Uterus (tissue), 4 donors: ENCODE measurements at places on chromosomes 5 and 9. TPM values are rescaled to one million over a fixed set of nuclear protein-coding genes. Genes with fewer than 3 reads are reported as not detected.

The GABBR2 gene
- 0.62 TPM for total RNA-seq

The SERINC5 gene
- 54.5 TPM for total RNA-seq

The PCDHB7 gene
- 0.51 TPM for total RNA-seq

GRCh38 chr5:81303563-81303962, 2.2 kb downstream of the ZCCHC9 start:
- H3K4me3 ChIP-seq = no peak overlapping the region
- H3K36me3 ChIP-seq = no peaks in the 10 kb centered on the region
- H3K4me1 ChIP-seq = no peaks in the 10 kb centered on the region

DNA sequence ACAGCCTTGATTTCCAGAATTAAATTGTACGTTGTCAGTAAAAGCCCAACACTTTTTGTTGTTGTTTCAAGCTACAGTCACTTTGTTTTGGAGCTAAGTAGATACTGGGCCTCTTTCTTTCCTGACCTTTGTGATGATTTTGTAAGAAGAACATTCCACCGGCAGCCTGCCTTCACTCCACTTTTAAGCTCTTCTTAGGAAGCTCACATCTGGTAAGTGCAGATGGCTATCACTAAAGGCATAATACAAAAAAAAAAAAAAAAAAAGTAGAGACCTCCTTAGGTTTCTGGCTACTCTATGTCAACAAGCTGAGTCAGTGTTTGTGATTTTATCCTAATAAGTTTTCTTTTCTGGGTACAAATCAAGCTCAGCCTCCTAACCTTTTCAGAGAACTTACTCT, 1922.1 kb upstream of the WWC1 start:
- DNase-seq = no peak
- H3K4me3 ChIP-seq = no peak overlapping the region
- H3K36me3 ChIP-seq = no peaks in the 10 kb centered on the region
- no peaks in the 10 kb centered on the region for H3K4me1 ChIP-seq
- no peaks in the 10 kb centered on the region for H3K27me3 ChIP-seq

DNA sequence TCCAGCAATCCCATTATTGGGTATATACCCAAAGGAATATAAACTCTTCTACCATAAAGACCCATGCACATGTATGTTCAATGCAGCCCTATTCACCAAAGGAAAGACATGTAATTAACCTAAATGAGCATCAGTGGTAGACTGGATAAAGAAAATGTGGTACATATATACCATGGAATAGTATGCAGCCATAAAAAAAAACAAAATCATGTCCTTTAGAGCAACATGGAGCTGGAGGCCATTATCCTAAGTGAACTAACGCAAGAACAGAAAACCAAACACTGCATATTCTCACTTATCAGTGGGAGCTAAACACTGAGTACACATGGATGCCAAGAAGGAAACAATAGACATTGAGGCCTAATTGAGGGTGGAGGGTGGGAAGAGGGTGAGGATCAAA, 27.8 kb downstream of the DTWD2 start:
- H3K36me3 ChIP-seq = no peaks in the 10 kb centered on the region
- H3K4me3 ChIP-seq = no peak overlapping the region
- no peak overlapping the region for H3K27ac ChIP-seq
- no peaks in the 10 kb centered on the region for H3K4me1 ChIP-seq

GRCh38 chr9:26516773-26517343, 375.7 kb downstream of the CAAP1 start:
- no peak overlapping the region for H3K27ac ChIP-seq
- H3K36me3 ChIP-seq = no peaks in the 10 kb centered on the region
- no peak overlapping the region for H3K4me3 ChIP-seq
- no peak for DNase-seq
- H3K4me1 ChIP-seq = no peaks in the 10 kb centered on the region
- no peaks in the 10 kb centered on the region for H3K27me3 ChIP-seq

- no peaks in the 10 kb centered on the region for H3K4me1 ChIP-seq
- H3K36me3 ChIP-seq = no peaks in the 10 kb centered on the region
- H3K27me3 ChIP-seq = no peaks in the 10 kb centered on the region
- no peak for DNase-seq
These were observed 23.5 kb downstream of the RIGI start for GRCh38 chr9:32502464-32502863.

DNA sequence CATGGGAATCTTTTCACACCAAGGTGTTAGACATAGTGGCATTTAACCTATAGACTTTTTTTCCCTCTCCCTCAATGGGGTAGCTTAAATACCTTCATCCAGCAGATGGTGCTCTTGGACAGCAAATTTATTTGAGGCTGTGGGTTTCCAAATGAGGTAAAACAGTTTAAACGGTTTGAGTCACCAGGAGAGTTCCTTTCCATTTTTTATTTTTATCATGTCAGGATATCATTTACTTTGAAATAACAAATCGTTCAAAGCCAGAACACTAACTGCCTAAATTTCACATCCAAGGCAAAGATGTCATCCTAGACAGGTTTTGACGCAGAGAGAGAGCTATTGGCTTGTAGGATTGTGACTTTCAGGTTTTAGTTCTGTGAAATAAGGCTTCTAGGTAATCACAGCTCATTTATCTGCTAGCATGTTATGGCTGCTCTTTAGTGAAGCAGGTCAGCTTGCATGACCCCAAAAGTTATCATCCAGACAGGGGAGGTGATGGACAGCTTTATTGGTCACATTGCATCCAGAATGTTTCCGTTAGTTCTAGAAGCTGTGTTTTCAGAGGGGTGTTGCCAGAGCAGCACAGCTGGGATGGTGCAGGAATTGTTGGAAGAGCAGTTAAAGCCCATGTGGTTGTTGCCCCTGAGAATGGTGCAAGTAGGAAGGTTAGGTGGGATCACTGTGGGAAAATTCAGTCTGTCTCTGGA, 69.8 kb downstream of the KDM4C start:
- DNase-seq = no peak
- no peak overlapping the region for H3K4me3 ChIP-seq
- H3K4me1 ChIP-seq = no peaks in the 10 kb centered on the region
- no peak overlapping the region for H3K27ac ChIP-seq

- no peak overlapping the region for H3K4me3 ChIP-seq
- DNase-seq = no peak
- no peak overlapping the region for H3K27ac ChIP-seq
- no peaks in the 10 kb centered on the region for H3K27me3 ChIP-seq
- no peaks in the 10 kb centered on the region for H3K4me1 ChIP-seq
These were observed 6.8 kb upstream of the AMACR start for GRCh38 chr5:34014626-34015025.

- H3K27me3 ChIP-seq = peaks cover 27% of the 10 kb centered on the region
- H3K4me3 ChIP-seq = no peak within 1 kb of the TSS
- peaks cover 6% of the 10 kb centered on the region for H3K4me1 ChIP-seq
- DNase-seq = no peak
These were observed at the start of gene SV2C for GRCh38 chr5:76082772-76083554. Gene SV2C, plus strand, starts transcription at chr5:76083383. Its CDS starts 48,368 bp downstream, at chr5:76131751.

GRCh38 chr5:115033861-115034260, 135.8 kb downstream of the TRIM36 start:
- no peak for DNase-seq
- H3K4me1 ChIP-seq = no peaks in the 10 kb centered on the region
- no peaks in the 10 kb centered on the region for H3K27me3 ChIP-seq
- H3K4me3 ChIP-seq = no peak overlapping the region
- no peaks in the 10 kb centered on the region for H3K36me3 ChIP-seq
